Right hindlimb (tissue), 1 donor: ENCODE measurements at places on chromosomes 12 and 14.

- DNase-seq, result no peak
Observed at GRCh38 chr12:132771126-132771838, 9.7 kb upstream of the ANKLE2 start.

- DNase-seq, result no peak
Observed at GRCh38 chr12:120978296-120979219, at the start of gene HNF1A. Gene HNF1A (plus strand): TSS chr12:120978543. CDS start chr12:120978769, 226 bp downstream.

GRCh38 chr12:40262657-40263056 lies 37.9 kb downstream of the LRRK2 start:
- DNase-seq, result no peak

DNA sequence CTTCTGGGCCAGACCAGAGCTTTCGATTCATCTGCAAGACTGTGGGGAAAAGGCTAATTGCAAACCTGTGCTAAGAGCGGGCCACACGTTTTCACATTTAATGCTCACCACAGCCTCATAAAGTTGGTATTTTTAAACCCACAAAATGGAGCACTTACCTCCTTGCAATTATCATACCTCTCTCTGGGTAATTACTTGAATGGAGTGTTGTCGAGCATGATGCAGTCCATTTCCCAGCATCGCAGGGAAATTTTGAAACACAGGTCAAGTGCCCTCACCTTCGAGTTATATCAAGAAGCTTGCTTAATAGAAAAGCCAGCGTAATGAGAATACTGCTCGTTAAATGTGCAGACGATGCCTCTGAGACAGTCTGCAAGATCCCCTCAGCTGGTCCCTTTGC lies 8.8 kb upstream of the IFI27L2 start:
- DNase-seq, result no peak

DNA sequence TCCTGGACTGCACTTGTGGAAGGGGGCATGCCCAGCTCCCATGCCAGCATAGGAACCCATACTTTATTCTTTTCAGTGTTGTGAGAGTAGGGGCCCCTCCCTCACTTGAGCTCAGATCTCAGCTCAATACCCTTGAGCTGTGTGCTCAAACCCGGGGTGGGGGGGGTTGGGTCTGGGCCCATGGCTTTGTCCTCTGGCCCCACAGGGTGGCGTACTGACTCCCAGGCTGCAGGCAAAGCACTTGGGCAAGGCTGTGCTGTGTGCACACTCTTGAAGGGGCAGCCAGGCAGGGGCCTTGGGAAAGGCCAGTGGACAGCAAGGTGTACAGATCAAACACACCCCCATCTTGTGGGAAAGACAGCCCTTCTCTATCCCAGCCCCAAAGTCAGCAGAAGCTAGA lies 81.8 kb downstream of the WIF1 start:
- DNase-seq, result no peak

DNA sequence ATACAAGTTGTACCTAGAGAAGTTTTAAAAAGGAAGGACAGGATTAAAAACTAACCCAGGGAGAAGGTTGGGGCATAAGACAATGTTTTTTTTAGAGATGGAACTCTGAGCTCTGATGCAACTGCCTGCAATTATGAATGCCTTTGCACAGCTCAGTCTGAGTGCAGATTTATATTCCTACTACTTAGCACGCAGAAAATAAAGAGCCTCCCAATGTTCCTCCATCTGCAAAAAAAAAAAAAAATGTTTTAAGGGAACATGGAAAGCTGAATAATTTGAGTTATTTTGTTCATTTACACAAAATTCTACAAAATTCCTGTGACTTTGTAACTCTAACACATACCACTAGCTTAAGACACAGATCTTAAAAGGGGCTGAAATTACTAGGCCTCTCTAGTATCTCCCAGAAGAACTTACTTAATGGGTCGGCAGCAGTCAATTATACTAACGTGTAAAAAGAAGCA lies 15.7 kb downstream of the CLIP1 start:
- no peak for DNase-seq

DNA sequence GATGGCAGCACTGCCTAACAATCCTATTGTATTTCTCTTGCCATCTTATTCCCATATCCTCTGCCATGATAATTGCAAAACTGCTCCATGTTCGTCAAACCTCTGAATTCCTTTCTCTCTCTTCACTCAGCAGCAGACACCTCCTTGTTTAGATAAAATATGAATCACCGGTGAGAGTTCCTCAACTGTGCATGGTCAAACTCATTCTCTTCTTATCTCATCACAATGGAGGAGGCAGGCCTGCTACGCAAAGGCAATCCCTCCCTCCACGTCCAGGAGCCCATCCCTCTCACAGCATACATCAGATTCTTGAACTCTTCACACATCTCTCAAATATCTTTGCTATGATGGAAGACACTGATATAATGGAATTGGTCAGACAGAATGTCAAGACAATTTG lies 90.1 kb upstream of the DAAM1 start:
- no peak for DNase-seq

DNA sequence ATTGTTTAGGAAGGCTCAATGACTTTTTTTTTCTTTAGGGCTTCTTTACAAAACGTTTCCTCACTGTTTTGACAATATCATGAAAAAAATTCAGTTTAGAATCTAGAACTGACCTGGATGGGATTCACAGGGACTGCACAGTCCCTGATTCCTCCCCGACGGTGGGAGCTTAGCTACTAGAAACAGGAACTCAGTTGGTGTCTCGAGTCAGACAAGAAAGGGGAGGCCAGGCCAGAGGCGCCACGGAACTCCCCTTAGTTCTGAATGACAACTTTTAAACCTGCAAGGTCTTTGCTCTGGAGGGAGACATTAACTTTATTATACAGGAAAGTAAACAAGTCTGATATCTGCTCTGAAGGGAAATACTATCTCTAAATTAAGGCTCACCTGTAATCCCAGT lies 45.4 kb upstream of the SRP54 start:
- DNase-seq, result no peak

DNA sequence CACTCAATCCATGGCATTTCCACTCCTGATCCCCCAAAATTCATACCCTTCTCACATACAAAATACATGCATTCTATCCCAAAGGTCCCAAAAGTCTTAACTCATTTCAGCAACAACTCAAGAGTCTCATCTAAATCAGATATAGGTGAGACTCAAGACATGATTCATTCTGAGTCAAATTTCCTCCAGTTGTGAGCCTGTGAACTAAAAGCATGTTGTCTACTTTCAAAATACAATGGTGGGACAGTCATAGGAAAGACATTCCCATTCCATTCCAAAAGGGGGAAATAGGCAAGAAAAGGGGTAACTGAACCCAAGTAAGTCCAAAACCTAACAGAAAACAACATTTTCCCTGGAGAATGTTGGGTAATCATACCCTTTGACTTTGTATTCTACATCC lies 103.3 kb downstream of the C12orf75 start:
- DNase-seq, result no peak

DNA sequence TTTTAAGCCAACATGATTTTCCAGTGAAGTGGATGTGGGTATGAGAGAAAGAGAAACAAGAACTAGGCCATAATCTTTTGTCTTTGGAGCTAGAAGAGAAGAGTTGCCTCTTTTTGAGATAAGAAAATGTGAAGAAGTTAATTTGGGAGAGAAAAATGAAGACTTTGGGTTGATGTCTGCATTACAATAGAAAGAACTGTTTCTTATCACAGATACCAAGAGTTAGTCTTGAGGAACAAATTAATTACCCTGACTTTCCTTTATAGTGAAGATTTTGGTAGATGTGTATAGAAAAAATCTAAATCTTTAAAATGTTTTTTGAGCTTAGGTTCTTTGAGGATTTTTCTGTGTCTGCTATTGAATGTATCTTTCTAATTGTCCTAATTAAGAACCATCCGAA lies 4.2 kb downstream of the A2M start:
- DNase-seq, result no peak

DNA sequence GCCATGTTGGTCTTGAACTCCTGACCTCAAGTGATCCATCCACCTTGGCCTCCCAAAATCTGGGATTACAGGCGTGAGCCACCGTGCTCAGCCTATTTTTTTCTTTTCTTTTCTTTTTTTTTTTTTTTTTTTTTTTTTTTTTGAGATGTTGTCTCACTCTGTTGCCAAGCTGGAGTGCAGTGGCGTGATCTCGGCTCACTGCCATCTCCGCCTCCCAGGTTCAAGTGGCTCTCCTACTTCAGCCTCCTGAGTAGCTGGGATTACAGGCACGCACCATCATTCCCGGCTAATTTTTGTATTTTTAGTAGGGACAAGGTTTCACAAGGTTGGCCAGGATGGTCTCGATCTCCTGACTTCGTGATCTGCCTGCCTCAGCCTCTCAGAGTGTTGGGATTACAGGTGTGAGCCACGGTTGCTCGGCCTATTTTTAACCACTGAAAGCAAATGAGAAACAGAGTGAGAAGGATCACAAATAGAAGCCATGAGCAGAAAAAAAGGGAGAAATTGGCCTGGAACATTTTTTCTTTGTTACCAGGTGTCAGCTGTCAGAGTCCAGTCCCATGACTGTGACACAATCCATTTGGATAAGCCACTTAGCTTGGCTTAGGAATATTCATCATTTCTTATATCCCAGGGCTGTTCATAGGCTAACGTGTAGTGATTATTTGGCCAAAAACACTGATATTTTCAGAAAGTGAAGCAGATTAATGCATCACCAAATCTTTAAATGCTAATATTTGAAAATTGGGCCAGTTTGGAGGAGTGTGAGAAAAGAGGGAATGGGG lies 7.9 kb upstream of the NFKBIA start:
- DNase-seq, result no peak
